EL (cell line): ENCODE measurements at places on chromosomes 5 and 9.

- DNase-seq = no peak
Observed at GRCh38 chr5:108947164-108947563, 199.5 kb downstream of the FER start.

DNA sequence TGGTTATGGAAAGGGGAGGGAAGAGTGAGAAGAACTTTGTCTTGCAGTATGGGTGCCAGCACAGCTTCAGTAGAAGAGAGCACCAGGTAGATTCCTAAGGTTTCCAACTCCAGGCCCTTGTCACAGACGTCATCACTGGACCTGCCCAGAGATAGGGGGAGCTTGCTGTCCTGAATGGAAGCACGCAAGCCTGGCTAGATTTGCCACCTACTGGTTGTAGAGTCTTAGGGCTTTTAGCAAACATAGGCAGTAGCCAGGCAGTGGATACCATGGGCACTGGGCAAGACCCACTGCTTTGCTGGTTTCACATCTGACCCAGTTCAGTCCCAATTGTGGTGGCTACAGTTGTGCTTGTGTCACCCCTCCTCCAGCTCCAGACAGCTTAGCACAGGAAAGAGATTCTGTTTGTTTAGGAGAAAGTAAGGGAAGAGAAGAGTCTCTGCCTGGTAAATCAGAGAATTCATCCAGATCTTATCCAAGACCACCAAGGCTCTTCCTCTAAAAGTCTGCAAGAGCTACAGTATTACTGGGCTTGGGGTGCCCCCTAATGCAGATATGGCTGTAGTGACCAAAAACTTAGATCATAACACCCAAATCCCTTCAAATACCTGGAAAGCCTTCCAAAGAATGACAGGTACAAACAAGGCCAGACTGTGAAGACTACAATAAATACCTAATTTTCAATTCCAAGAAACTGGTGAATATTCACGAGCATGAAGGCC, 158.9 kb downstream of the HINT1 start:
- no peak for DNase-seq

DNA sequence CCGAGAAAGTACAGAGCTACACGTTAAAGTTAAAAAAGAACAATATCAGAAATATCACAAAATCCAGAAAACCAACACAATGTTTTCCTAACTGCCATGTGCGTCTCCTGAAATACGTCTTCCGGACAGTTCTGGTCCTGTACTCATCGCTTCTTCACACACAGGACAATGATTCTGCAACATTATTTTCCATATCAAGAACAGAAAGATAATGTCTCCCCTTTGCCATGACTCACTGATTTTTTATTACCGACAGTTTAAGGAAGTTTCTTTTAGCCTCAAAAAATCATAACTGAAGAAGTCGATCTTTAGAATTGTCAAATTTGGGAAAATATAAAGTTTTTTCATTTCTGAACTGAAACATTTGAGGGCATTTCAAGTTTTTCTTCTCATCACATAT, 2.5 kb downstream of the TBC1D9B start:
- DNase-seq = no peak

GRCh38 chr5:153672347-153673090, 182.0 kb downstream of the GRIA1 start:
- DNase-seq = peak; percentile 13

GRCh38 chr5:74055486-74056106, 429.6 kb downstream of the ARHGEF28 start:
- DNase-seq = no peak

- no peak for DNase-seq
Observed at GRCh38 chr5:157271740-157272271, 5.9 kb downstream of the CYFIP2 start.

DNA sequence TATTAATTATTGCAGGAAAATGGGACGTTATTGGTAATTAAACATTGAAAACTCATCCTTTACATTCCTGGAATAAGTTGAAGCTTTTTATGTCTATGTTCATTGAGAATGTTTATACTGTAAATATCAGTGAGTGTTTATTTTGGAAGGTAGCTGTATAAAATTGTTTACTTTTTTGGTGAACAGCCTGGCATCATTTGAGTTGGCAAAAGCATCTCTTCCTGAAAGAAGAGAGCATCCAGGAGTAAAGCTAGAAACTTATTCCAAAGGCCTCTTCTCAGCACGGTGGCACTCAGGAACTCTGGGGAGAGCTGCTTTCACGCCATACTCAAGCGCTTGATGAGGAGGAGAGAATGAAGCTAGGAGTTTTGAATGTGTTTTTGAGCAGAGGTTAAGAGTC, 79.9 kb downstream of the GAPVD1 start:
- no peak for DNase-seq

DNA sequence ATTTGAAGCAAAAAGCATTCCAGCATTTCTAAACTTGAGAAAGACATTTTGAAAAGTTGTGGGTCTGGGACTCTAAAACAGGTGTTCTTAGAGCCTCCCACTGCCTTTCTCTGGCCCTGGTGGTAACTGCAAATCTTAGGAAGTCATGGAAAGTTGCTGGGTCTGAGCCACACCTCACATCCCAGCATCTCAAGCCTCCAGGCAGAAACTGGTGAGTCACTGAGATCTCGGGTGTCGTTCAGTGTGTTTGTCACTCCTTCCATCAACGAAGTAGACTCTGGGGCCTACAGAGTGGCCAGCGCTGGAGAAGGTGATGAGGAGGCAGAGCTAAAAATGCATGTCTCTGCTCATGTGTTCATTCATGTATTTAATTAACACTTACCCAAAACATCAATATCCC, 59.6 kb upstream of the C5orf58 start:
- peak; percentile 72 for DNase-seq

DNA sequence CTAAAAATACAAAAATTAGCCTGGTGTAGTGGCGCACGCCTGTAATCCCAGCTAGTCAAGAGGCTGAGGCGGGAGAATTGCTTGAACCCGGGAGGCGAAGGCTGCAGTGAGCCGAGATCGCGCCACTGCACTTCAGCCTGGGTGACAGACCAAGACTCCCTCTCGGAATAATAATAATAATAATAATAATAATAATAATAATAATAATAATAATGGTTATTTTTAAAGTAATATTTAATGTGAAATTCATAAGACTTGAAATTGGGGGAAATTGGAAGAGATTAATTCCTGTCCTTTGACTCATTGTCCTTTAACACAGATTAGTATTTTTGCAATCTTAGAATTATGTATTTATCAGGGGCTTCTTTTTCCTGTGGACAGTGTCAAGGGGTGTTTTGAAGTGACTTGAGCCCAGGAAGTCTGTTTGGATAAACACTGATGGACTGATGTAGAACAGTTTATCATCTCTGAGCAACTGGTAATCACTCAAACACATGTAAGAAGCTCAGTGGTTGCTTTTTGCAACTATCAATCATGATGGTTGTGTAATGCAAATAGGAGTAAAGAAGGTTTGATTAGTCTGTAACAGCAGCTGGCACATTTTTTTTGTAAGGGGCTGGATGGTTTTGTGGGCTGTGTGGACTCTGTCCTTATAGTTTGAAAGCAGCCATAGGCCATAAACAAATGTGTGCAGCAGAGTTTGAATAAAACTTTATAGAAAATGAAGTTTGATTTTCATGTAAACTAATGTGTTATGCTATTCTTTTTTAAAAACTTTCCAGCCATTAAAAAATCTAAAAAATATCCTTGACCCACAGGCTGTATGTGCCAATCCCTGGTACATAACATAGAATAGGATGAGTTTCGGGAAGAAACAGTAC, 93.5 kb downstream of the F2RL2 start:
- DNase-seq = no peak

DNA sequence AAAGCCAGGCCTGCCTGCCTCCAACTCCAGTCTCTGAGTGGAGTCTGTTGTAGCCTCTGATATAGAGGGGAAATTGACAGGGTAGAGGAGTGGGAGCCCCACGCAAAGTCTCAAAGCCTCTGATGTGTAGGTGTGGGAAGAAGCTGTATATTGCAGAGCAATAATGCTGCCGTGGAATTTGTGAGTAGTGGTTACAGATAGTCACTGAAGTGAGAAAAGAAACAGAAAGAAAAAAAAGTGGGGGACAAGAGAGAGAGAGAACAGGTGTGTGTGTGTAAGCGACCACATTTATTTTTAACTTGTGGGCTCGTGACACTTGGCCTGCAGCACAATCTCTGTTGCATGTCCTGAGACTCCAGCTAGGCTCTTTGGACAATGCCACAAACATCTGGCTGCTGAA, 227.8 kb downstream of the NSG2 start:
- no peak for DNase-seq

GRCh38 chr5:58469896-58470295, 10.0 kb upstream of the PLK2 start:
- DNase-seq = no peak

DNA sequence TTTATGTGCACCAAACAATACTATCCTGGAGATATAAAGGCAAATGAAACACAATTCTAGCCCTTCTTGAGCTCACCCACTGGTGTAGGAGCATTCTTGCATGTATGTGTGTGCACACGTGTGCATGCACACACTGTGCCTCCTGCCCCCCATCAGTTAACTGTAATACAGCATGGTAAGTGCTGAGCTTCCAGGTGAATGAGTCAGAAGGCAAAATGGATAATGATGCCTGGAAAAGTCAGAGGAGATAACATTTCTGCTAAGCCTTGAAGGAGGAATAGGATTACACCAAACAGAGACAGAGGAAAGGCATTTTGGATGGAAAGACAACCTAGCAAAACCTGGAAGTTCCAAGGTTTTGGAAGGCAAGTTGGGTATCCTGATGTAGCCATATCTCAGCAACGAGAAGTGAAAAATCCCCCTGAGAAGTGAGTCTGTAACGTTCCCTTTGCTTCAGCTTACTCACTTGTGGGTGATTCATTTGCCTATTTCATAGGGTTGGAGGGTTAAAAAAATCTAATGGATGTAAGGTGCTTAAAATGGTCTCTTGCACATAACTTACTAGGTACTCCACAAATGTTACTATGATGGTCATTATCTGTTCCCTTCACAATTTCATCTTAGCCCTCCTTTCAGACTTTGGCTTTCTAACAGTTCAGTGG, 101.4 kb upstream of the STC2 start:
- DNase-seq = peak; percentile 35

DNA sequence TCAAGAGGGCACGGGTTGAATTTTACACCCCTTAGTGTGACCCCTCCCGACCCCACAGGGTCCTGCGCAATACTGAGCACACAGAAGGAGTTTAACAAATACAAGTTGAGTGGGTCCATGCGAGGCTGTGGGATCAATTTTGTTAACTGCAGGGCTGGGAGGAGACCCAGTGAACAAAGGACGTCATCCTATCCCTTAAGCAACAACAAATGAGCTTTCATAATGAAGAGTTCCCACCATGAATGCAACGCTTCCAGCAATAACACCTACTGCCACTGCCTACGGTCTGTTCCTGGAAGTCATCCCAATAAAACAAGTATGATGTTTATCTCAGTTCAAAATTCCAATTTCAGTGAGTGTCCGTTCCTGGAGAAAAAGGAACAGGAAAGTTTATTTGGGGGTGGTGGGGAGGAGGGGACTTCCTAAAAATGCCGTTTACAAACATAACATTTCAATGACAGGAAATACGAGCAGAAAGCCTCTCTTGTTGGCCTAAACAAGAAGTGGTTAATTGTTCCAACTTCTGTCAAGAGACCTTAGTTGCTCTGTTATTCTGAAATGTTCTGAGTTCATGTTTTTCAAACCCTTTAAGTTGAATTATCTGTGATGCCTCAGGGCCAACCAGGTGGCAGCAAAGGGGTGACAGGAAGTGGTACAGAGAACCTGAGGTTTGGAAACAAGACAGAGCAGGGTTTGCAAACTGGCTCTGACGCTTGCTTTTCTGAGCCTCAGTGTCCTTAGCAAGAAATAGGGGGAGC, 65.8 kb upstream of the PLPP6 start:
- no peak for DNase-seq

DNA sequence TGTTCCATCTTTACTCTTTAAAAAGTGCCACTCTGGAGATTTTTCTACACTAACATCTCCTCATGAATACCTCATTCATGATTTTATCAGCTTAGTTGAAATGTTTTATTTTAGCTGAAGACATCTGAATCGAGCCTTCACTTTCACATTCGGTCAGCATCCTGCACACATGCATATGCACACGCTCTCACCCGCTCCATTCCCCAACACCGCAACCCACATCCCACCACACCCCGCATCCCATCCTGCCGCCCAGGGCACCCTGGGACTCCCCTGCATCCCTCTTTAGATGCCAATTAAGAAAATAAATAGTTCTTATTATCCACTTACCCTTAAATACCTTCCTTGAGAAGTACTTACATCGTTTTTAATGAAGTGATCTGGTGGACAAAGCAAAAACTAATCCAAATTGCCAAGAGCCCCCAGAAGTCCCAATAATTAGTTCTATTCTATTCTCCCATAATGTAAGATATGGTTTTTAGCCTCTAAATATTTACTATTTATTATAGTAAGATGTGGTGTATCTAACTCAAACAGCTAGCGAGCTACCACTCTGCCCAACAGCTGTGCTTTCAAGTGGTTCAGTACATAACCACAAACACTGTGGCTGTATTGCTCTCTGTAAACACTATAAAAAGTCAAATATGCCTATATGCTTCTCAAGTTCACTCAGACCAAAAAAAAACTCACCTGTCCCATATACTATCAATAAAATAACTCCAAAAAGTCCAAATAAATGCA, 38.2 kb downstream of the GZMK start:
- no peak for DNase-seq

- DNase-seq = peak; percentile 70
Observed at GRCh38 chr5:38994324-38994927, 79.8 kb downstream of the RICTOR start.

DNA sequence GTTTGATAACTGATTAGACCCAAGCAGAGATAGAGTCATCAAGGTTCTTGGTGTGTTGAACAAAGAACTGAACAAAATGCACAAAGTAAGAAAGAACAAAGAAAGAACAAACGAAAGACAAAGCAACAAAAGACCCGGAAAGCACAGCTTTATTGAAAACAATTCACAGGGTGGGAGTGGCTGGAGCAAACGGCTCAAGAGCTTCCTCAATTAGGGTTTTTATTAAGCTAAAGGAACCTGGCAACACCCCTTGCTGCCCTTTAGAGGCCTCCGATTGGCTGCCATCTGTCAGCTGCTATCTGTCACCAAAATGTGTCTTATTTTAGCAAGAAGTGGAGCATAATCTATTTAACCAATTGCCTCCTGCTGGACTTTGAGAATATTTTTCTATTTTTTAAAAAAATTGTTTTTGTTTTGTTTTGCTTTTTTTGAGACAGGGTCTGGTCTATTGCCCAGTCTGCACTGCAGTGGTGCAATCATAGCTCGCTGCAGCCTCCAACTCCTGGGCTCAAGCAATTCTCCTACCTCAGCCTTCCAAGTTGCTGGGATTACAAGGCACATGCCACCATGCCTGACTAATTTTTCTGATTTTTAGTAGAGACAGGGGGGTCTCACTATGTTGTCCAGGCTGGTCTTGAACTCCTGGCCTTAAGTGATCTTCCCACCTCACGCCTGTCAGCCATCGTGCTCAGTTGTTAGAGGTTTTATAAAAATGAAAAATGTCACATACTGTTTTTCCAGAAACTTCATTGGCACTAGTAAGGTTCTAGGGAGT, 7.7 kb upstream of the ABO start:
- DNase-seq = no peak
